Right ventricle myocardium inferior (tissue), 1 donor: ENCODE measurements at places on chromosomes 5 and 9. TPM values are rescaled to one million over a fixed set of nuclear protein-coding genes. Genes with fewer than 3 reads are reported as not detected.

GRCh38 chr5:80389580-80389979, 18.3 kb upstream of the ZFYVE16 start:
- DNase-seq, result peak; percentile 79

DNA sequence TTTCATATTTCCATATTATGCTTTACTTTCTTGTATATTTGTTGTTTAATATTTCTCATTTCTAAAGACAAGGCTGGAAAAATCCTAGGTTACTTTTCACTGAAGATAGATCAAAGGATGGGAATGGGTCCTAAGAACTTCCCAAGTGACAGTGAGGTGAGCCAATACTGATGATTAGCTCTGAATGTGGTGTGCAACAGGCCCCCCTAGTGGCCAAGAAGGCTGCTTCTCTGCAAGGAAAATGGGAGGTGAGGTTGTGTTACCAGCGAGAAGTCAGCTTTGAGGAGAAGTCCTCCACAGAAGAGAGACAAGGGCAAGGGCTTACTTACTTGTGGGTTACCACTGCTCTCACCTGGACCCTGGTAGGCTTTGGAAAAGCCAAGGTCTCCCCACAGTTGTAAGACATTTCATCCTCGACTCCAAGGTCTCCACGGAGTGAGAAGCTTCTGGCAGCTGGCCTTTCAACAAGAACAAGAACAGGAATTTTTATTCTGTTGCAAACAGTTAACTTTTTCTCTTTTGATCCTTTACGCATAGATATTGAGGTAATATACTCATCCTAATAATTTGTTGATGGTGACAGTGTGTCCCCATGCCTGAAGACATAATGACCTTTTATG, 69.9 kb downstream of the MAMDC2 start:
- peak; percentile 75 for DNase-seq

- DNase-seq, result no peak
These were observed 42.1 kb upstream of the GPR21 start for GRCh38 chr9:122991370-122991830.

SPINK7 gene
- not detected for total RNA-seq

WNT8A gene
- total RNA-seq, result not detected
